Fibroblast of upper back skin (primary cell): ENCODE measurements at places on chromosomes 2 and 18.

GRCh38 chr2:10665833-10666232, 23.9 kb downstream of the NOL10 start:
- DNase-seq = no peak

DNA sequence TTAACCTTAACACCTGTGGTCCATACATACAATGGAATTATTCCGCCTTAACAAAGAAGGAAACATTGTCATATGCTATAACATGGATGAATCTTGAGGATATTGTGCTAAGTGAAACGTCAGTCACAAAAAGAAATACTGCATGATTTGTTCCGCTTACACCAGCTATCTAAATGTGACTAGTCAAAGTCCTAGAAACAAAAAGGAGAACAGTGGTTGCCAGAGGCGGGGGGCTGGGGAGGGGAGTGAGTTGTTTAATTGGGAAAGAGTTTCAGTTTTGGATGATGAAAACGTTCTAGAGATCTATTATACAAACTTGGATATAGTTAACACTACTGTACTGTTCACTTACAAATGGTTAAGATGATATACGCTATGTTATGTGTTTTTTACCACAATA, 72.0 kb downstream of the SPRED2 start:
- DNase-seq = no peak

DNA sequence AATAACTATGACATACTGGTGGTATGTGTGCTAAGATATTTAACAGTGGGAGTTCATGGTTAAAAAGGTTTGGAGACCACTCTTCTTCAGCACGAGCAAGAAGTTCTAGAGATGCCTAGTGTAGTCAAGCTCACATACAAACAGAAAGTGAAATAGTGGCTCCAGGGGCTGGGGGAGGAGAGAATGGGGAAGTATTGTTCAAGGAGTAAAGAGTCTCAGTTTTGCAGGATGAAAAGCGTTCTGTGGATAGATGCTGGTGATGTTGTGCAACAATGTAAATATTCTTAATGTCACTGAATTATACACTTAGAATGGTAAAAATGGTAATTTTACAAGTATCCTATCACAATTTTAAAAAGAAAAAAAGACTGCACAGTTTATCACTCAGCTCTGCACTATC, 29.0 kb upstream of the EPAS1 start:
- no peak for DNase-seq

DNA sequence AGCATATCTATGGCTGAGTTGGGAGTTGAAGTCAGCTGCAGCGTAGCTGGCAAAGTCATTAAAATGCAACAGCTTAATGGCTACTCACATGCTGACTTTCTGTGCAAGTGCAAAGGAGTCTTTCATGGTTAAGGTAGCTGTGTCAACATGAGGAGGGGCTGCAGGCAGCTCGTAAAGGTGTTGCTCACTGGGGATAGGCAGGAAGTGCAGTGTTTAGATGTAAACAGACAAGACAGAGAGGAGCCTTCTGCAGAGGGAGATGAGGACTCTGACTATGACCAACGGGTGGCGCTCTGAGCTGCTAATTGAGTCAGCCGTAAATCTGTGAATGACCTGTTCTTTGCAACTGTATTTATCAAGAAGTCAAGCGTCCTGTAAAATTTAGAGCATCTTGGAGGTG, 22.3 kb upstream of the CAVIN2 start:
- no peak for DNase-seq

GRCh38 chr2:25341011-25341727, 556 bp downstream of the DNMT3A start:
- DNase-seq = no peak
